ENCODE measurements at places on chromosomes 1 and 21.

DNA sequence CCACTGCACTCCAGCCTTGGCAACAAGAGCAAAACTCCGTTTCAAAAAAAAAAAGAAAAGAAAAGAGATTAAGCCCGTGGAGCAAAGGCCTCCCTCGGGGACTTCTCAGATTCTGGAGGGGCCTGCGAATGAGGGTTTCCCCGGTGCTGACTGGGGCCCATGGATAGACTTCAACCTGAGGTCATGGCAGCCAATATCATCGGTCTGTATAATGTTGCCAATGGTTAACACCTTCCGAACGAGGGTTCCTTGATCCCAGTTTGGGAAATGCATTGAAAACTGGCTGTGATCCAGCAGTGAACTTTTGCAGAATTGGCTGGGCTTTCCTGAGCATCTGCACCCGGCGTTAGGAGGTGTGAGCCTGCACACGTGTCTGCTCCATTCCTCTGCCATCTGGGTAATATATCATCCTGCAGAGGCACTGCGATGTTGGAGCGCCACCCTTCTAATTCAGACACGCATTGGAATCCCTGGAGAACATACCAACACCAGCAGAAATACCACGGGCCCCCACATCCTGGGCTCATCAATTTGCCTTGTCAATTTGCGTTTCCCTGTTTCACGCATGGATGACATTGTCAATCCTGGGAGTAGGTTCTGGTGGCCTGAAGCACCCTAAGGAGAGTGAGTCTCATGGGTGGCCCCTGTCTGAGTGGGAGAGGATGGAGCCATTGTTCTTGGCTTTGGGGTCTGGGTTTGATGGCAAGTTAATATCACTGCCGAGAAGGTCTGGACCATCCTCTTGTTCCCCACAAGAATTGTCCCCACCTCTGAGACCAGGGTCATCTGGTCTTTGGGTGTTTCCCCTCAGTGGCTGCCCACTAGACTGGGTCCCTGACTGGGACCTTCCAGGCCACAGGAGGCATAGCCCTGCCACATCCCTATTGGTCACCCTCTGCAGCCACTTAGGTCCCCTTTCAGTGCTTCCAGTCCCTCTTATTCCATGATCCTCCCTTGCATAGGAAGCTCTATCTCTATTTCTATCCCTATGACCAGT lies 441.0 kb downstream of the PTPRU start:
- no peak for DNase-seq

GRCh38 chr1:234452406-234452965 lies 26.5 kb downstream of the TARBP1 start:
- no peak for DNase-seq

GRCh38 chr1:237482777-237483176 lies 407.9 kb downstream of the ZP4 start:
- no peak for DNase-seq

DNA sequence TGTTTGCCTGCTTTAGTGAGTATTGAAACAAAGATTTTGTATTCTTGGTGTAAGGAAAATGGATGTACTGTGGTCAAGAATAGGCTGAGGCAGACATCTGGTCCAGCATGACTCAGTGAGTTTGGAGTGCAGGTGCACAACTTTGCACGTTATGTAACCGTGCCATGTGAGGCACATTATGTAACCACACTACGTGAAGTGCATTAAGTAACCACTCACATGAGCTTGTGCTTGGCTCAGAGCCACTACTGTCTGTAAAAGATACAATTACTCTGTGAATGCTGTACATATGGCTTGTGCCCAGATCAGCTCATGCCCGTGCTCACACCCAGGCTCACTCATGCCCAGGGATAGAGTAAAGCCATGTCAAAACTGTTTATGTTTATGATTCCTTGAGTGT lies 216.8 kb downstream of the CTH start:
- no peak for DNase-seq

DNA sequence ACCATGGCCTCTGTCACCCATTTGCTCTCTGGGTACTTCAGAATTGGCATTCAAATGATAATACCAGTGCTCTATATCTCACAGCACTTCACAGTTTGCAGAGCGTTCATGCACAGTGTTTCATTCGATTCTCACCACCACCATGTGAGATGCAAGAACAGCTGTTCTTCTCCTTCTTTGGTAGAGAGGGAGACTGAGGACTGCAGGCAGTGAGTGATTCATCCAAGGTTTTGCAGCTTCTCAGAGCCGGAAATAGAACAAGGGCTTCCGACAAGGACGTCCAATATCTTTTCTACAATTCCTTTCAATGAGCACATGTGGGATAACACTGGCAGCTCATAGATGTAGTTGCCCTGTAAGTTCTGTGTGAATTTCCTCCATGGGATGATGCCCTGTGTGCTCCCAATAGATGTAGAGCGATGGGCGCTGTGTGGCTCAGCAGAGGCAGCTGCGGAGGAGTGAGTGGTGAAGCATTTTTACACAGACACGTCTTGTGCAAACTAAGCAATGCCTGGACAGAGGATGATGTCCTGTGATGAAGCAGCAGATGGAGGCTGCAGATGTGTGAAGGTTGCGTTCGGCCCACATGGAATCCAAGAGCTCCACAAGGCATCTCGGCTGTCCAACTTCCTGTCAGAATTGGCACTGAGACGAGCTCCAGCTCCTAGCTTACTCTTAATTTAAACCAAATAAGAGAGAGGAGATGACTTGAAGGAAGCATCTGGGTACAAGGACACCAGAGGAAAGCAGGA lies 24.9 kb downstream of the MT1HL1 start:
- no peak for DNase-seq

GRCh38 chr1:216820345-216820744 lies 97.1 kb upstream of the ESRRG start:
- no peak for DNase-seq

DNA sequence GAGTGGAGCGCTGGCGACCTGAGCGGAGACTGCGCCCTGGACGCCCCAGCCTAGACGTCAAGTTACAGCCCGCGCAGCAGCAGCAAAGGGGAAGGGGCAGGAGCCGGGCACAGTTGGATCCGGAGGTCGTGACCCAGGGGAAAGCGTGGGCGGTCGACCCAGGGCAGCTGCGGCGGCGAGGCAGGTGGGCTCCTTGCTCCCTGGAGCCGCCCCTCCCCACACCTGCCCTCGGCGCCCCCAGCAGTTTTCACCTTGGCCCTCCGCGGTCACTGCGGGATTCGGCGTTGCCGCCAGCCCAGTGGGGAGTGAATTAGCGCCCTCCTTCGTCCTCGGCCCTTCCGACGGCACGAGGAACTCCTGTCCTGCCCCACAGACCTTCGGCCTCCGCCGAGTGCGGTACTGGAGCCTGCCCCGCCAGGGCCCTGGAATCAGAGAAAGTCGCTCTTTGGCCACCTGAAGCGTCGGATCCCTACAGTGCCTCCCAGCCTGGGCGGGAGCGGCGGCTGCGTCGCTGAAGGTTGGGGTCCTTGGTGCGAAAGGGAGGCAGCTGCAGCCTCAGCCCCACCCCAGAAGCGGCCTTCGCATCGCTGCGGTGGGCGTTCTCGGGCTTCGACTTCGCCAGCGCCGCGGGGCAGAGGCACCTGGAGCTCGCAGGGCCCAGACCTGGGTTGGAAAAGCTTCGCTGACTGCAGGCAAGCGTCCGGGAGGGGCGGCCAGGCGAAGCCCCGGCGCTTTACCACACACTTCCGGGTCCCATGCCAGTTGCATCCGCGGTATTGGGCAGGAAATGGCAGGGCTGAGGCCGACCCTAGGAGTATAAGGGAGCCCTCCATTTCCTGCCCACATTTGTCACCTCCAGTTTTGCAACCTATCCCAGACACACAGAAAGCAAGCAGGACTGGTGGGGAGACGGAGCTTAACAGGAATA lies 4.2 kb downstream of the TFAP2E start:
- no peak for DNase-seq

DNA sequence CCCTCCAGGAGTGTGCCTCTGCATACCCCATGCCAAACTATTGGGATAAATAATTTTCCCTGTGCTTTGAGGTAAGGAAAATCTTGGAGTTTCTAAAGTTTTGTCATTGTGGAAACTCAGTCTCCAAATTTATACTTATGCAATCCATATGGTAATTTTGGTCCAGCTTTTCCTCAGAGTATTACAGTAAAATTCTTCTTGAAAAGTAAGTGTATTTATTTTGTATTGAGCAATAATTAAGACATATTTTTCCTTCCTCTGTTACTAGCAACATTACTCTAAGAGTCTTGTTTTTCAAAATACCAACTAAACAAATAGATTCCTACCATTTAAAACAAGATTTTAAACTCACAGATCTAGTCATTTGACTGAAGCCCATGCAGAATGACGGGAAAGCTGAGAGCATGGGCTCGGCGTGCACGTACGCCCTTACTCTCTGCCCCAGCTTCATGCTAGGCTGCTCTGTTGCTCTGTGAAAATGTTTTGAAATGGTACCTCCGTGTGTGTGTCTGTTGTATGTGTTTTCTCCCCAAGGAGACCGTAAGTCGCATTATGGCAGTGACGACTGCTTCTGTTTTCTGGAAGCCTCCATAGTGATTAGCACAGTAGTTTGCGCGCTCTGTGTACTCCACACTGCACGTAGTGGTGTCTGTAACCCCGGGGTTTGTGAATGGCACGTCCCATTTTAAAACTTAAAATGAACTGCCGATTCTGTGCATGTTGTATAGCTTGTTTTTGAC lies 165.3 kb downstream of the SDCCAG8 start:
- DNase-seq, result no peak

DNA sequence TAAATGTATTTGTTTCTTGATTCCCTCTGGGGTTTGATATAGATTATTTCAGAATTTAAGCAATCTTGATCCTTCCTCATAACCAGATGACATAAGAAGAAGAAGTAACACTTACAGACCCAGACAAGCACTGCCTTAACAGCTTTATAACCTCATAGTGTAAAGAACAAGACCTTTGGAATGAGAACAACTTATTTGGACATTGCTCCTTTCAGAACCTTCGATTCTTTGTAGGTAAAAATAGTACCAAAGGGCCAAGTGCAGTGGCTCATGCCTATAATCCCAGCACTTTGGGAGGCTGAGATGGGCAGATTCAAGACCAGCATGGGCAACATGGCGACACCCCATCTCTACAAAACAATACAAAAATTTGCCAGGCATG lies 15.0 kb downstream of the TM2D1 start:
- DNase-seq, result no peak

DNA sequence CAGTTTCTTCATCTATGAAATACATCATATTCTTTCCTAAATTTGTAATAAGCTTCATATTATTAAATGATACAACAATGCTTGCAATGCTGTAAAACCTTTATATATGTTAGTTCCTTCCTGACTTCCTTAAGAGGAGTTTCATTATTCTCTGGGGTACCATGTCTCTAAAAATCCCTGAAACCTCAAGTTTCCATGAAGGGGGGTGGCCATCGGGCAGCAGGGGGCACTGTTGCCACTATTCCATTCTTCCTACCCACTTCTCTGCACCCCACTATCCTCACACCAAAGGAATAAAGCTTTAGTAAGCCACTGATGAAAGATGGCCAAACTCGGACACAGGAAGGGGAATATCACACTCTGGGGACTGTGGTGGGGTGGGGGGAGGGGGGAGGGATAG lies 9.0 kb upstream of the DMRTB1 start:
- no peak for DNase-seq

DNA sequence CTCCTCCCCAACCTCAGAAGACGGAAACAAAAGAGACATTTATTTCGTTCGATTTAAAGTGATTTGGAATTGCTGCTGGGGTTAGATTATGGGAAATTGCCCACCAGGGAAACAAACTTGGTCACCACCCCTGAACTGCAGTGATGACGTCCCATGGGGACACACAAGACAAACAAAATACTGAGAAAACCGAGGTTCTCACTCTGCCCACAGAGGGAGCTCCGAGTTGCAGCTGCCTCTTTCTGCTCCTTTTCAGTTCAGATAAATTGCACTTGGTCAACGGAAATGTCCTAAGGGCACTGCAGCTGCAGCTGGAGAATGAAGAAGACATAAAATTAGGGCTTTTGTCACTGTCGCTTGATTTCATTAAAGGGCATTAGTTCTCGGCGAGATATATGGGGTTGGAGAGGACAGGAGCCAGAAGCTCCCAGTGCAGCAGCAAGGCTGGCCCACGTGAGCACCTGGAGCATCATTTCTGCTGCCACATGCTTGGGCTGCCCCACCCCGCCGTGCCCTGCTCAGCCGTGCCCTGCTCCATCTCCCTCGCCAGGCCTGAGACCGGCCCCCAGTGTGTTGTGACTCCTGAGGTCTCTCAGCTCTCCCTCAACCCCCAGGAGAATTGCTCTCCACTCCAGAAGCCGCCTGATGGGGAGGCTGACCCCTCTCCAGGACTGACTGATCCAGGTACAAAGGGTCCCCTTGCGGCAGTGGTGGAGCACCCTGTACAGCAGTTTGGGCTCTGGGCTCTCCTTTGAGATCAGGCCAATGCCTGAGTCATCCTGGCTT lies 231.7 kb upstream of the AJAP1 start:
- DNase-seq, result no peak

- DNase-seq, result no peak
Observed at GRCh38 chr1:89758156-89758555, 62.7 kb upstream of the LRRC8D start.

DNA sequence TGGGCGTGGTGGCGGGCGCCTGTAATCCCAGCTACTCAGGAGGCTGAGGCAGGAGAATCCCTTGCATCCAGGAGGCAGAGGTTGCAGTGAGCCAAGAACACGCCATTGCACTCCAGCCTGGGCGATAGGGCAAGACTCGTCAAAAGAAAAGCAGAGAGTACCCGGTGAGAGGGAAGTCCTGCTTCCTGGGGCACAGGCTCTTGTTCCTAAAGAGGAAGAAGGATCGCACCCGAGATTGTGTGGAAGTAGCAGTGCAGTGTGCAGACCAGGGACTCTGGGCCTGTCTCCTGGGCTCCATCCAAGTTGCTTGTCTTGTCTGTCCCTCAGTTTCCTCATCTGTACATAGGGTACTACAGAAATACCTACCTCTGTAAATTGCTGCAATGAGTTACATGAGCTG lies 29.6 kb downstream of the NBPF3 start:
- DNase-seq, result no peak

DNA sequence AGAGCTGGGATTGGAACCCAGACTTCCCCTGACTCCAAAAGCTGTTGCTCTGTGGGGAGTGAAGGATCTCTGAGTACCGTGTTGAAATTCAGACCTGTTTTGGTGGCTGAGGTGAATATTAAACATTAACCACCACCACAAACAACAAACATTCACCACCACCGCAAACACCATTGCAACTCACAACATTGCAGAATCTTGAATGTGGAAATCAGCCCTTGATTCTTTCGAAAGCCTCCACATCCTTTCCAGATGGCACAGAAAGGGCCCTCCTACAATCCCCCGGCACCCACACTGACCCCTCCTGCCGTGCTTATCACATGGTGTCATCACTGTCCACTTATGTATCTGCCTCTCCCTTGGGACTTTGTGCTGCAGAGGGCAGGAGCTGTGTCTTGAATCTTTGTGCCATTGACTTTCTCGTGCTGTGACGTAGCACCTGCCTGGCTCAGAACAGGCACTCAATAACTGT lies 1.4 kb downstream of the CDA start:
- no peak for DNase-seq

- no peak for DNase-seq
Observed at GRCh38 chr21:25838809-25839208, 104.0 kb downstream of the GABPA start.

Measured in GM12864 (cell line).